ENCODE measurements at places on chromosomes 16 and 17. TPM values are rescaled to one million over a fixed set of nuclear protein-coding genes. Genes with fewer than 3 reads are reported as not detected.

Gene COASY
- total RNA-seq: 120 TPM

Gene SULT1A2
- total RNA-seq: 0.23 TPM

Gene ARL5C
- total RNA-seq: not detected

Gene CA7
- total RNA-seq: not detected

Gene MRPS34
- 197 TPM for total RNA-seq

Gene PLEKHH3
- 1.4 TPM for total RNA-seq

Gene TNS4
- 5.1 TPM for total RNA-seq

Gene RAB34
- 11.7 TPM for total RNA-seq

Gene OR2C1
- total RNA-seq: not detected

Gene ADAM11
- 0.21 TPM for total RNA-seq

Gene SMIM36
- not detected for total RNA-seq

Gene GAS2L2
- 0.15 TPM for total RNA-seq

Gene EFCAB13
- total RNA-seq: 5.2 TPM

Gene GRIN2A
- not detected for total RNA-seq

Gene CCDC144A
- total RNA-seq: 1.7 TPM

Gene UBFD1
- 62.3 TPM for total RNA-seq

Gene LITAF
- 183 TPM for total RNA-seq

Gene TSR1
- 108 TPM for total RNA-seq

Gene PITPNM3
- total RNA-seq: 0.44 TPM

Gene KRT31
- not detected for total RNA-seq

Gene TERB1
- not detected for total RNA-seq

Gene DBNDD1
- total RNA-seq: 0.17 TPM

Gene CAVIN1
- 0.51 TPM for total RNA-seq

Gene OSGIN1
- total RNA-seq: 0.65 TPM

Gene CTRB2
- not detected for total RNA-seq

Gene KRTAP2-3
- not detected for total RNA-seq

Gene FN3K
- total RNA-seq: 1.8 TPM

Gene CEMP1
- total RNA-seq: not detected

Gene SOX9
- total RNA-seq: not detected

Gene GRIN2C
- not detected for total RNA-seq

Gene CCL2
- total RNA-seq: not detected

Gene BMERB1
- 23.2 TPM for total RNA-seq

Gene CFDP1
- total RNA-seq: 38.5 TPM

Gene TMED6
- 0.73 TPM for total RNA-seq

Gene TNFSF13
- total RNA-seq: 1.1 TPM

Gene ADAP2
- 0.65 TPM for total RNA-seq

Gene KRTAP4-4
- total RNA-seq: not detected

Gene TAC4
- total RNA-seq: not detected

Gene SLC16A13
- total RNA-seq: 10.5 TPM

Gene OR4D1
- total RNA-seq: 0.15 TPM

Gene CNGB1
- not detected for total RNA-seq

Gene RNF157
- total RNA-seq: 21.1 TPM

Gene G6PC1
- not detected for total RNA-seq

Gene DNAH9
- not detected for total RNA-seq

Gene ZNF750
- total RNA-seq: not detected

Gene KCNJ2
- not detected for total RNA-seq
